ENCODE measurements at places on chromosomes 5 and 9. TPM values are rescaled to one million over a fixed set of nuclear protein-coding genes. Genes with fewer than 3 reads are reported as not detected.

GRCh38 chr9:27818348-27818747, 245.1 kb upstream of the C9orf72 start:
- H3K27ac ChIP-seq, result no peak overlapping the region
- no peaks in the 10 kb centered on the region for H3K36me3 ChIP-seq
- no peak overlapping the region for H3K4me3 ChIP-seq
- DNase-seq, result no peak
- no peaks in the 10 kb centered on the region for H3K27me3 ChIP-seq
- H3K4me1 ChIP-seq, result no peaks in the 10 kb centered on the region

DNA sequence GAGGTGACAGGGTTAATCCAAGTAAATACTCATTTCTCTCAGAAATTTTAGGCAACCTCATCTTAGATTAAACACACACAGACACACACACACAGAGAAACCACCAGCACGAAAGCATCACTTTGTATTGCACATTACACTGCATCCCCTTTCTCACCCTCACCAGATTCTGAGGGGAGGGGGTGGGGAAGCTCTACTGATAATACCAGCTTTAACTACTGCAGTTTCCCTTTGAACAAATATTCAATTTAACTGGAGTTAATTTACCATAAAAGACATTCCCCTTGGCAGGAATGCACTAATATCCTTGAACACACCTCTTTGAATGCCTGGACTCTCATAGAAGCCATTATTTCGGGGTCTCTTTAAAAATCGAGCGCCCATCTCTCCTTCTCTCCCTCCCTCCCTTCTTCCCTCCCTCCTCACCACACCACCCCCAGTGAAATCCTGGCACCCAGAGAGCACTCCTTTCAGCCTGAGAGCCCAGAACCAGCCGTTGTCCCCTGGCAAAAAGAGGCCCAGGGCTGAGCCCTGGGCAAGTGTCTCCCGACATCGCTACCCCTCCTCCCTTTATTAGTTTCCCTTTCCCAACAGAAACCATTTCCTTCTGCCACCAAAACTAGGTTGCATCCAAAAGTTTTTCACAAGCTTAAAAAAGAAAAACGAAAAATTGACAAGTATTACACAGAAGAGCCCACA, 2.8 kb upstream of the NFIB start:
- no peaks in the 10 kb centered on the region for H3K27me3 ChIP-seq
- H3K4me1 ChIP-seq, result peaks cover 53% of the 10 kb centered on the region
- H3K36me3 ChIP-seq, result no peaks in the 10 kb centered on the region
- DNase-seq, result no peak

DNA sequence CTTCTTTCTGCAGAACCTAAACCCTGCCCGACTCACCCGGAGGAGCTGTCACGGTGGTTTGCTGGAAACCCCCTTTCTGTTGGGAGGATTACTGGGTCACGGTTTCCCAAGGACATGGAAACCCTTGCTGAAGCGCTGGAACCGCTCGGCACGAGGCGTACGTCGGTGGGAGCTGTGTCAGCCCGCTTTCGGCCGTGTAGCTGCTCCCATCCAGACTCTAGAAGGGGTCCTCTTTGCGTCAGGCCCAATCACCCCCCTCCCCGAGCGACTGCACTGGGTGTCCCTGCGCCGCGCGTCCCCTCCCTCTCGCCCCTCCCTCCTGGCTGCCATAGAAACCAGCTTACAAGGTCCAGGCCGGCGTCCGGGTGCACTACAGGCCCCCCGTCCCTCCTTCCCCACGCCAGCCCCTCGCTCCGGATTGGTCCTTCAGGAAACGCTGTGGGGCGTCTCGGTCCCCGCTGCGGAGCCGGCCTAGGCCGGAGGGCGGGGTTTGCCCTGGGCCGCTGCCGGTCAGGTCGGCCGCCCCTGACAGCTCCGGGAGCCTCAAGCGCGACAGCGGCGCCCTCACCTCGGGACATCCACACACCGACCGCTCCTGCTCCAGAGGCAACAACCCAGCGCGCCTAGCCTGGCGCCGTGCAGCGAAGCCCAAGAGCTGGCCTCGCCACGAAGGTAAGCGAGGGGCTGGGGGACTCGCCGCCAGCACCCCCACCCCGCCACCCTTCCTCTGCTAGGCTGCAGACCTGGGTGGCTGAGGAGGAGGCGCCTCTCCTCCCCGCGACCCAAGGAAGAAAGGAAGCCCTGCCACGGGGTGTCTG, at the start of gene NIM1K:
Gene NIM1K (plus strand): TSS at position 486 of the 818 bp plus-strand sequence. CDS start 53,551 bp downstream, outside the sequence.
- H3K4me1 ChIP-seq, result peaks cover 31% of the 10 kb centered on the region
- H3K4me3 ChIP-seq, result peak within 1 kb of the TSS; percentile 54
- DNase-seq, result peak; percentile 73
- H3K27ac ChIP-seq, result no peak within 1 kb of the TSS

DNA sequence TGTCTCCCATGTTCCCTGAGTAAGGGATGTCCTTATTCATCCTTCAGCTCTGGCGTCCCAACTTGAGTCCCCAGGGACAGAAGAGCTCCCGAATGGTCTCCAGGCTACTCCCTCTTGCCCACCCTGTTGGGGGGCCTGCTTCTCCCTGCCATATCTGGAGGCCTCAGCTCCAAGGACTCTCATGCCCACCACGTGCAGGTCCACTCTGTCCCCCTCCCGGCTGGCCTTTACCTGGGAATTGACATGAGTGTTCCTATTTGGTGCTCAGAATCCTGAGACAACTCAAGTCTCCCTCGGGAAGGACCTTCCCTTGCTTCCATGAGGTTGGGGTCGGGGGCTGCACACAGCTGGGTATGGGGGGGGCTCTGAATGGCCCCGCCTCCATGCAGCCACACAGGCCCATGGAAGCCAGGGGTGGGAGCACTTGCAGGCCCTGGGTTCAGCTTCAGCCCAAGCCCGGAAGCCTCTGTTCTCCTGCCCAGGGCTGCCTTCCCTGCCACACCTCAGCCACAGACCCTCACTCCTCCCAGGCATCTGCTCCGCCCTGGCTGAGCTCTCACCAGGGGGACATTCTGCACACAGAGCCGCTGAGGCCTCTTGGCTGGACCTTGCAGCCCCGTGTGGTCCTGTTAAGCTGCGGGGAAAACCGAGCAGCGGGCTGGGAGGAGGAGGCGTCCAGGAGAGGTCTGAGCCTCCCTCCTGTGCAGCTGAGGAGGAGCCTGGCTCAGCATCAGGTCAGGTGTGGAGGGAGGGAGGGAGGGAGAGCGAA, 121.9 kb downstream of the PHF2 start:
- no peaks in the 10 kb centered on the region for H3K4me1 ChIP-seq
- H3K27me3 ChIP-seq, result no peaks in the 10 kb centered on the region

- no peak for DNase-seq
- H3K27me3 ChIP-seq, result no peaks in the 10 kb centered on the region
- H3K27ac ChIP-seq, result peak overlapping the region; percentile 97
Observed at GRCh38 chr5:142356349-142356715, 31.5 kb upstream of the SPRY4 start.

DNA sequence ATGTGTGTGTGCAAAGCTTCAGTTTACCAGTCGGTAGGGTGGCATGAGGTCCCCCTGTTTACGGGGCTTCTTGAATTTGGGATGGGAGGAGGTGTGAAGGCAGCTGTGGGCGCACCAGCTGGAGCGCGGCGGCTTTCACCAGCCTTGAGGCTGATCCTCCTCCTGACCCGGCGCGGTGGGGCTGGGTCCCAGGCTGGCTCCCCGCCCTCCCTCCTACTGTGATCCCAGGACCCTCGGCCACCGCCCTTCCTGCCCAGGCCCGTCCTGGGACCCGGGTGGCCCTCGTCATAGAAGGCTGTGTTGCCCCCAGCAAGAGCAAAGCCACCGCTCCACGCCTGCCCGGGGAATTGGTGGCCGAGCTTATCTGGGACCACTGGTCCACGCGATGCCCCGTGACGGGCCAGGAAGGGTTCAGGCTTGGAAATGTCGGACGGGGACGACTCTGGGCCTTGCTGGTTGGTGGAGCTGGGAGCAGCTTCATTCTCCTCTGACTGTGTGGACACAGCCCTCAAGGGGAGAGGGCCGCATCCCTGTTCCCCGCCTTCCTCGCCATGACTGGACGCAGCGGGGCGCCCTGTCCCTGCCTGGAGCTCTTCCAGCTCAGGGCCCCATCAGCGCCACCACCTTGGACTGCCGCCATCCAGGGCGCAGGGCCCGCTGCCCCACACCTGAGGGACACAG, 271.1 kb upstream of the IRX1 start:
- H3K4me3 ChIP-seq, result no peak overlapping the region
- H3K27ac ChIP-seq, result no peak overlapping the region
- no peaks in the 10 kb centered on the region for H3K27me3 ChIP-seq
- DNase-seq, result peak; percentile 44

DNA sequence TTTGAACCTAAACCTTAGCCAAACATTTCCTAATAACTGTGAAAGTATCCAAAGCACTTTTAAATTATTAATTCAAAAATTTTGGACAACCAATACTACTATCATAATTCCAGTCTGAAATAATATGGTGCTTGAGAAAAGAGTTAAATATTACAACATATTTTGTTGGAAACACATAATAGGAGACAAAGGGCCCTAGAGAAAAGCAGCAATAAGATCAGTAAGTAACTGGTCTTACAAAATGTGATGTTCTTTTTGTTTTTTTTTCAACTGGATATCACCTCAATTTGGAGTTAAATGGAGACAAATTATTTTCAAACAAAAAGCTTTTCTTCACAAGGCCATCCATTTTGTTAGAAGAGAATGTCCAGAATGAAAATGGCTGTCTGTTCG, 21.1 kb downstream of the SRFBP1 start:
- no peaks in the 10 kb centered on the region for H3K36me3 ChIP-seq
- peaks cover 28% of the 10 kb centered on the region for H3K4me1 ChIP-seq
- no peak overlapping the region for H3K4me3 ChIP-seq
- no peak overlapping the region for H3K27ac ChIP-seq
- no peaks in the 10 kb centered on the region for H3K27me3 ChIP-seq
- DNase-seq, result no peak

DNA sequence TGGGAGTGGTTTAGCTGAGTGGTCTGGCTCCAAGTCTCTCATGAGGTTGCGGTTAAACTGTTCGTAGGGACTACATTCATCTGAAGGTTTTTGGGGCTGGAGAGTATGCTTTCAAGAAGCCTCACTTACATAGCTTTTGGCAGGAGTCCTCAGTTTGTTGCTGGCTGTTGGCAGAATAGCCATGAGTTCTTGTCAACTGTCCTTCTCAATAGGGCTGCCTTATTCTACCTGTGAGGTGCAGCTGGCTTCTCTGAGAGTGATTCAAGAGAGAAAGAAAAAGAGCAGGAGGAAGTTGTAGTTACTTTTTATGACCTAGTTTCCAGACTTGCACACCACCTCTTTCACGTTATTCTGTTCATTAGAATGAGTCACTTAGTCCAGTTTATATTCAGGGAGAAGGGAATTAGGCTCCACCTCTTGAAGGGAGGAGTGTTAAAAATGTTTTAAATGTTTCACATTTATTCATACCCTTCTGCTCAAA, 33.2 kb downstream of the YTHDC2 start:
- no peak overlapping the region for H3K4me3 ChIP-seq
- no peak overlapping the region for H3K27ac ChIP-seq
- H3K4me1 ChIP-seq, result no peaks in the 10 kb centered on the region
- no peak for DNase-seq
- peaks cover 49% of the 10 kb centered on the region for H3K36me3 ChIP-seq

- no peak for DNase-seq
- no peak overlapping the region for H3K27ac ChIP-seq
- H3K4me3 ChIP-seq, result no peak overlapping the region
- peaks cover 3% of the 10 kb centered on the region for H3K4me1 ChIP-seq
- no peaks in the 10 kb centered on the region for H3K36me3 ChIP-seq
- no peaks in the 10 kb centered on the region for H3K27me3 ChIP-seq
Observed at GRCh38 chr9:127724012-127724411, 8.1 kb downstream of the TTC16 start.

GRCh38 chr9:14939378-14939777, 29.1 kb upstream of the FREM1 start:
- H3K27ac ChIP-seq, result no peak overlapping the region
- no peaks in the 10 kb centered on the region for H3K36me3 ChIP-seq
- no peaks in the 10 kb centered on the region for H3K4me1 ChIP-seq

GRCh38 chr5:166553778-166554177, 1737.7 kb upstream of the WWC1 start:
- H3K27me3 ChIP-seq, result no peaks in the 10 kb centered on the region
- H3K4me3 ChIP-seq, result no peak overlapping the region
- no peak overlapping the region for H3K27ac ChIP-seq
- H3K36me3 ChIP-seq, result no peaks in the 10 kb centered on the region
- H3K4me1 ChIP-seq, result no peaks in the 10 kb centered on the region

- H3K36me3 ChIP-seq, result no peaks in the 10 kb centered on the region
- H3K27ac ChIP-seq, result no peak overlapping the region
- DNase-seq, result no peak
- H3K4me3 ChIP-seq, result no peak overlapping the region
Observed at GRCh38 chr5:42531611-42532010, 108.4 kb downstream of the GHR start.

LEAP2 gene
- polyA plus RNA-seq, result 6.0 TPM

GRCh38 chr9:98885575-98886295, 58.0 kb upstream of the COL15A1 start:
- no peaks in the 10 kb centered on the region for H3K27me3 ChIP-seq
- H3K4me3 ChIP-seq, result no peak overlapping the region
- H3K4me1 ChIP-seq, result peaks cover 13% of the 10 kb centered on the region
- DNase-seq, result no peak
- H3K36me3 ChIP-seq, result no peaks in the 10 kb centered on the region
- no peak overlapping the region for H3K27ac ChIP-seq

PTGES gene
- polyA plus RNA-seq, result 5.4 TPM

DNA sequence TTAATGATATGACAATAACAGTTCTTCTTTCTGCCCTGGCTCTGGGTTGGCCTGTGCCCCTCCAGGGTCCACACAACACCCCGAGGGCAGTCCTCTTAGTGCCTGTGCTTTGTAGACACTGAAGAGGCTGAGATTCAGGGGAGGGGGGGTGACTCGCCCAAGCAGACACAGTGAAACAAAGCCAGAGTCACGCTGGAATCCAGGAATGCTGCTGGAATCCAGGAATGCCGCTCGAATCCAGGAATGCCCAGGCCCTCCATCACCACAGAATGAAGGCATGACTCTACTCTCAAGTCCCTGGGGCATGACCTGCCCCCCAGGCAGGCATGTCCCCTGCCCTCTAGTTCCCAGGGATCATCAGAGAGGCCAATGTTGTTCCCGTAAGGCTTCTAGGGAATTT, 73.1 kb downstream of the LRSAM1 start:
- peaks cover 25% of the 10 kb centered on the region for H3K4me1 ChIP-seq
- no peaks in the 10 kb centered on the region for H3K27me3 ChIP-seq
- no peaks in the 10 kb centered on the region for H3K36me3 ChIP-seq
- DNase-seq, result no peak
- H3K4me3 ChIP-seq, result no peak overlapping the region

DNA sequence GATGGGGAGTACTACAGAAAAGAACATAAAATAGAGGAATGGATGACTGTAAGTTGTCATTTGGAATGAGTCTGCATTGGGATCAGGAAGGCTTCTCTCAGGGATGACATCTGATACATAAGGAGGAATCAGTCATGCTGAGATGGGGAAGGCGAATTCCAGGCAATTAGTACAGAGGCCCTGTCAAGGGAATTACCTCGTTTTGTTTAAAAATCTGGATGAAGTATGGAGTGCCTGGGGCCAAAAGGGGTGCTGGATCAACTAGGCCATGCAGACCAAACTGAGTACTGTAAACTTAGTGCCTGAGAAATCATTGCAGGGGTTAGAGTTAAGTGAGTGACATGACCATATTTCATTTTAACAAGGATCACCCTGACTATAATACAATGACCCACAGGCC, 30.5 kb downstream of the JAKMIP2 start:
- no peak overlapping the region for H3K27ac ChIP-seq
- no peaks in the 10 kb centered on the region for H3K27me3 ChIP-seq
- H3K4me1 ChIP-seq, result no peaks in the 10 kb centered on the region
- no peak for DNase-seq
- no peaks in the 10 kb centered on the region for H3K36me3 ChIP-seq

- no peaks in the 10 kb centered on the region for H3K27me3 ChIP-seq
- no peak for DNase-seq
- H3K36me3 ChIP-seq, result peaks cover 33% of the 10 kb centered on the region
- H3K27ac ChIP-seq, result no peak overlapping the region
- no peaks in the 10 kb centered on the region for H3K4me1 ChIP-seq
Observed at GRCh38 chr9:77224746-77225312, 47.5 kb downstream of the VPS13A start.
